ENCODE measurements at places on chromosomes 4 and X.

- no peak for DNase-seq
Observed at GRCh38 chrX:68889249-68889648, 60.4 kb downstream of the EFNB1 start.

DNA sequence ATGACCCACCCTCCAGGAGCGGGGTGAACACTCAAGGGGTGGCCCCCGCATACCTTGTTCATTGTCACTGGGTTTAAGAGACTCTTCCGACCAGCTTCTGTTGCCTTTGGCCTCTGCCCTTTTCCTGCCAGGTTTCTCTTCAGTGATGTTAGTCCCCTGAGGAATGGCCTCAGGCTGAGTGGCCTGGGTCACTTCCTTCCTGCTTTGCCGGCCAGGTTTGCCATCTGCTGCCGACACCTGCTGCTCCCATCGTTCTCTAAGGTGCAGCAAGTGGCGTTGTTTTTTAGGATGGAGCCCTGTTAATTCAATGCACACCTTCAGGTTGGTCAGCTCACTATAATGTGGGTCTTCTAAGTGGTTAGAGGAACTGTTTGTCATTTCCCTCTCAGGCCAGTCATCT, 34.2 kb downstream of the BCOR start:
- DNase-seq: no peak

- peak; percentile 60 for DNase-seq
Observed at GRCh38 chrX:70979136-70979762, 48.4 kb upstream of the SLC7A3 start.

GRCh38 chr4:186651624-186652023, 72.0 kb downstream of the FAT1 start:
- no peak for DNase-seq

GRCh38 chr4:87375719-87376291, 15.2 kb downstream of the HSD17B11 start:
- DNase-seq: peak; percentile 79

GRCh38 chr4:2837904-2838496, 5.6 kb upstream of the ADD1 start:
- peak; percentile 69 for DNase-seq

DNA sequence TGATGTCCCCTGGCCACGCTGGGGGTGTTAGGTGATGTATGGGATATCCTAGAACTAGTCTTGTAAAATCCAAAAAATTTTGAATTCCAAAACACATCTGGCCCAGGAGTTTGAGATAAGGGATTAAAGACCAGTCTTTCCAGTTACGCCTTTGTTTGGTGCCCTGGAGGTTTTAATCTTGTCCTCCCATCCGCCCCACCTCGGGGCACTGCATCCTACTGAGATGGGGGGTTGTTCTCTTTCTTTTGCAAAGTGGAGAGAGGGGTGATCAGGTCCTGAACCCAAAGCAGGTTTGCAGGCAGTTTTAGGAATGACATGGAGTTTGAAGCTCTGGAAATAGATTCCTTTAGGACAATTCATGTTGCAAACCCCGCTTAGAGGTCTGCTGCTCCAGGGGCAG, 1.8 kb downstream of the SUV39H1 start:
- DNase-seq: no peak

All from EH (cell line).